H1 (cell line): ENCODE measurements at places on chromosomes 6 and 20.

GRCh38 chr6:161439093-161439492 is 165.2 kb upstream of the AGPAT4 start:
- no peak for DNase-seq

GRCh38 chr6:85576476-85576875 is 17.2 kb downstream of the SNX14 start:
- no peak for DNase-seq

- no peak for DNase-seq
These were observed 36.1 kb downstream of the RFPL4B start for GRCh38 chr6:112383191-112383590.

- no peak for DNase-seq
These were observed 6.9 kb upstream of the RSPO3 start for GRCh38 chr6:127111526-127111925.

DNA sequence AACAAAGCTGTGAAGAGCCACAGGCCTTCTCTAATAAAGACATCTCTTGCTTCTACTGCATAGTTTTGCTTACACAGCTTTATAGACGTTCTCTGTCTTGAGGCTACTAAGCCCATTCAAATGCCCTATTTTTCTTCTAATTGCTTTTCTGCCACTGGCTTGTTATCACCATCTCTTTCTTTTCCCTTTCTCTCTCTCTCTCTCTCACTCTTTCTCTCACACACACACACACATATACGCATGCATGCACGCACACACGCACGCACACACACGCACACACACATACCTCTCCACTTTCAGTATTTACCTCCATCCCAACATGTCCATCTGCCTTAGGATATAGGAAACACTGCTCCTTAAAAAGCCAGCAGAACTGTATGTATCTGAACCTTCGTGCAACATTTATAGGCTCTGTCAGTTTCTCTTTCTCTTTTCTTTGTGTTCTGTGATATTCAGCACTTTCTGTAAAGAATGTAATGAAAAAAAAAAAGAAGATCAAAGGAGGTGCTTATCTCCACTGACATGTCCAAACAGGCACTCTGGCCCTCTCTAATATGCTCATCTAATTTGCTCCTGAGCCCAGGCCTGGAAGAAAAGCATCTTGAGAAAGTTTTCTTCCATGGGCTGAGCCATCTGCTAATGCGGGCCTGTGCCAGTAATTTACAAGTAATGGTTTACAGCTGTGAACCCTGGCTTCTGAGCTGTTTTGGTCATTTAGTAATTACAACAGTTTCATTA is 1046.7 kb upstream of the MAP3K7 start:
- DNase-seq = no peak

GRCh38 chr6:34574647-34575293 is 18.6 kb upstream of the SPDEF start:
- DNase-seq = no peak

- DNase-seq = no peak
These were observed 12.9 kb upstream of the EZR start for GRCh38 chr6:158832026-158832425.

- DNase-seq = no peak
These were observed 206.9 kb downstream of the TMEM242 start for GRCh38 chr6:157116426-157116825.

GRCh38 chr20:59078231-59078630 is 35.6 kb upstream of the PRELID3B start:
- no peak for DNase-seq

DNA sequence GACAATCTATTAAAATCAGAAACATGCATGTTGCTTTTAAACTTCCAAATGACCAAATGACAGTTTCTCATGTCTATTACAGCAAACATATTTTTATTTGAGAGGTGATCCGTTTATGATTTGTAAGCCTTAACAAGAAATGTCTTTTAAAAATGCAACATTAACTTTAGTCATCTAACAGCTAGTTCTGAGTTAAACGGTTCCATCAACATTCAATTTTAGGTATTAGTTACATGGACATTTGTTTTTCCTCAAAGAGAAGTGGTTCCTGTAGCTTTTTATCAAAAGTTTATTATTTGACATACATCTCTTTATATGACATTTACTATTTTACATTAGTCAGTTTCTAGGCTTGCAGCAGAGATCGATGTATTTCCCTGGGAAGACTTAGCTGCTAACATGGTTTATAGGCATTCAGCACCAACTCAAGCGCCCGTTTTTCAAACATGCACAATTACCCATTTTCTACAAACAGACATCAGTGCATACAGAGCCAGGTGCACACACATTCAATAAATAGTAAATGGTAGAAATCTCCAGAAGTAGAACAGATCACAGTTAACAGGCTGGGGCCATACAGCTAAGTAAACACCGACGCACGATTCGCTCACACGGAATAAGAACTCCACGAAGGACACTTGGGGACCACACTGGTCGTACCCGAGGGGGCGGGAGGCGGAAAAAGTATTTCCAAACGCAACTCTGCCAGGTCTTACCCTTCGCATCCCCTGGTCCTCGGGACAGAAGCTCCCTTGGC is 882 bp downstream of the CNR1 start:
- no peak for DNase-seq

- DNase-seq = no peak
These were observed 71.4 kb downstream of the DNAH8 start for GRCh38 chr6:38786486-38786885.

- no peak for DNase-seq
These were observed 64.2 kb upstream of the BHLHE23 start for GRCh38 chr20:63070771-63071540.

GRCh38 chr20:53208110-53208832 is 236.1 kb downstream of the TSHZ2 start:
- peak; percentile 84 for DNase-seq
